ENCODE measurements at places on chromosomes 5 and 9. TPM values are rescaled to one million over a fixed set of nuclear protein-coding genes. Genes with fewer than 3 reads are reported as not detected.

The ACSL6 gene
- total RNA-seq = 0.33 TPM

The SLC46A2 gene
- total RNA-seq = not detected

The JAKMIP2 gene
- total RNA-seq = 0.08 TPM

The EIF4E1B gene
- total RNA-seq = not detected

Measured in mammary epithelial cell (primary cell).